Activated CD4-positive, alpha-beta T cell treated with anti-CD3 and anti-CD28 coated beads, Interleukin-2, amount 10 ng/mL, durations not matched to agents 24 days and 14 days (primary cell): ENCODE measurements at places on chromosomes 2 and 18. TPM values are rescaled to one million over a fixed set of nuclear protein-coding genes. Genes with fewer than 3 reads are reported as not detected.

Gene PTMA
- 2,376 and 2,379 TPM in 2 replicates for total RNA-seq

DNA sequence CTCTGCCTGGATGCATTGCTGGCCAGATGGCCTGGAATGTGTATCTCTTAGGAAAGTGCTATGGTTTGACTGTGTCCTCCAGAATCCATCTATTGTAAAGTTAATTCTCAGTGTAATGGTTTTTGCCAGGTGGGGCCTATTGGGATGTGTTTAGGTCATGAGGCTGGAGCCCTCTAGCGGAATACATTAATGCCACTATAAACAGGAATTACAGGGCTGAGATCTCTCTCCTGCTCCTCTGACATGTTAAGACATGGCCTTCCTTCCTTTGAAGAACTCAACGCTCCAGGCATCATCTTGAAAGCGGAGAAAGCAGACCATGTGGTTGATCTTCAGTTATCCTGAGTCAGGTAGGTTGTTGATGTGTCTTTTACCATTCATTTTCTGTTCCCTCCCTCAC is 276.4 kb downstream of the RPIA start:
- H3K27me3 ChIP-seq, result peaks cover 2% of the 10 kb centered on the region
- no peaks in the 10 kb centered on the region for H3K36me3 ChIP-seq
- no peak for DNase-seq
- H3K27ac ChIP-seq, result no peak overlapping the region
- H3K4me3 ChIP-seq, result no peak overlapping the region
- no peaks in the 10 kb centered on the region for H3K4me1 ChIP-seq

- H3K27ac ChIP-seq, result peak overlapping the region; percentile 65
- no peaks in the 10 kb centered on the region for H3K4me1 ChIP-seq
- H3K4me3 ChIP-seq, result no peak overlapping the region
- peaks cover 3% of the 10 kb centered on the region for H3K36me3 ChIP-seq
Measured at GRCh38 chr18:31041271-31042083, 1.1 kb downstream of the DSC3 start.

Gene TRAK2
- 26.5 and 29.1 TPM in 2 replicates for total RNA-seq

- DNase-seq, result no peak
- no peak overlapping the region for H3K4me3 ChIP-seq
- no peaks in the 10 kb centered on the region for H3K36me3 ChIP-seq
Measured at GRCh38 chr18:67455890-67456501, 60.5 kb downstream of the DSEL start.

DNA sequence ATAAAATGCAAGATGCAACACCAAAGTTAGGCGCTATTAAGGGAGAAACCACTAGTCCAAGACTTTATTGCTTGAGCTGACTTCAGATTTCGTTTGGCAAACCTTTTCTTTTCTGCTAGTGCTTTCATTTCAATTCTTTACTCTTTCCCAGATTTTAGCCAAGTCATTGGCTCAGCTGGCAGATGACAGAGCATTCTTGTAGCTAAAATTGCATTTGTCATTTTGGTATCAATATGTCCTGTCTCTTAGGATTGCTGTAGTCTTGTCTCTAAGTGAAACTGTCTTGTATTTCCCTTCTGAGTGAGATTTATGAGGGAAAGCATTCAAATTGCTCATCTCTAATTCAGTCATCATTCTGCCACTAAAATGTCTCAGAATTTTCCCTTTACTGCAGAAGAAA is 335.1 kb downstream of the METTL4 start:
- no peaks in the 10 kb centered on the region for H3K36me3 ChIP-seq
- H3K4me3 ChIP-seq, result no peak overlapping the region
- no peak overlapping the region for H3K27ac ChIP-seq
- peaks cover 12% of the 10 kb centered on the region for H3K27me3 ChIP-seq

Gene FLACC1
- total RNA-seq, result 1.1 and 1.4 TPM in 2 replicates

DNA sequence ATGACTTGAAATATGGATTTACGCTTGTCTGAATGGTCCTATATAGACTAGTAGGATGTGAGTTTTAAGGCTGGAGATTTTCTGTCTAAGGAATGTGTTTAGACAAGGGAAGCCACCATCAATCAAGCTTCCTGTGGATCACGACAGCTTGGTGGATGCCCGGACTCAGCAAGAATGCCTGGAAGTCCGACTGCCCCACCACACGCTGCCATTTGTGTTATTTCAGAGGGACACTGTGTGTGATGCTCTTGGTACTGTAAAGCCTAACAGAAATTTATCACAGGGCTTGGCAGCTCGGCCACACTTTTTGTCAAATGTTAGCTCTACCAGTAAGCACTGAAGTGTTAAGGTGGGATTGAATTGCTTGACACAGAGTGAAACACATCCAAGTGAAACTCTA is 127.1 kb upstream of the CDH7 start:
- H3K4me1 ChIP-seq, result no peaks in the 10 kb centered on the region
- no peaks in the 10 kb centered on the region for H3K36me3 ChIP-seq
- H3K27me3 ChIP-seq, result no peaks in the 10 kb centered on the region
- no peak overlapping the region for H3K27ac ChIP-seq
